ENCODE measurements at places on chromosomes 1 and 21.

DNA sequence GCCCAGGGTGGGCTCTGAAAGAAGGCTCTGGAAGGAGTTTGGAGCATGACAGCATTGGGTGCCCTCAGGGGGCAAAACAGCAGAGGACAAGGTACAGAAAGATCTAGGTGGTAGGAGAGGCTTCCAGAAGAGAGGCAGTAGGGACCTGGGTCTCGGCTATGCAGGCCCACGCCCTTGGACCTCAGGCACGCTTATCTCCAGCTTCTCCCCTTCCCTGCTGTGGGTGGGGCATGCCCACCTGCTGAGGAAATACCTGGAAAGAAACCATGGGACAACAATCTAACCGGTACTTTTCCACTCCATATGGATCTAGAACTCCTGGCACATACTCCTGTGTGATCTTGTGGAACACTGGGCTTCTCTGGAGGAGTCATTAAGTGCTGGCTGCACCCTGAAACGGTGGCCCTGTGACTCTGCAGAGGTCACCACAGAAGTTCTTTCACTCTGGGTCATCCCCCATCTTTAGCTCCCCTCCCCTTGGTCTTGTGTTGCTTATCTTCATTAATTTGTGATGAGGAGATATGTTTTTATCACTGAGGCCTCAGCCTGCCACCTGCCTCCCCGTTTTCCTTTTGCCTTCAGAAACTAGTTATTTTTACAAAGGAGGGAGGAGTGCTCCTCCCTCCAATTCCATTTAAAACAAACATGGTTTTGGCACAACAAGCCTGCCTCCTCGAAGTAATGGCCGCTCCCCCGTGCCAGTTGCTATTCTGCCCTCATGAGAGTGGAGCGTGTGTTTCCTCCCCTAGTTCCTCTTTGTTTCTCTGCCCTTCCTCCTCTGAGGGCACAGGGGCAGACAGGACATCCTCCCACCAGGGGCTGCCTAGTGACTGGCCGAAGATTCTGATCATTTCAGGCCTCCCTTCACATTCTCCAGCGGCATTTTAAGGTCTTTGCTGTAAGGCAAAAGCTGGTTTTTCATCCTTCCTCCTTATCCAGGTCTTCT lies 78.0 kb upstream of the ATP5PO start:
- no peak for DNase-seq

- no peak for DNase-seq
These were observed 31.3 kb downstream of the NSL1 start for GRCh38 chr1:212760126-212760823.

GRCh38 chr1:99869304-99869703 lies 19.1 kb downstream of the AGL start:
- no peak for DNase-seq

GRCh38 chr1:155004352-155005075 lies 1.9 kb downstream of the ZBTB7B start:
- DNase-seq, result no peak

GRCh38 chr1:60367532-60367931 lies 294.0 kb upstream of the C1orf87 start:
- no peak for DNase-seq

- DNase-seq, result no peak
These were observed 27.2 kb downstream of the MCOLN2 start for GRCh38 chr1:84969489-84970250.

DNA sequence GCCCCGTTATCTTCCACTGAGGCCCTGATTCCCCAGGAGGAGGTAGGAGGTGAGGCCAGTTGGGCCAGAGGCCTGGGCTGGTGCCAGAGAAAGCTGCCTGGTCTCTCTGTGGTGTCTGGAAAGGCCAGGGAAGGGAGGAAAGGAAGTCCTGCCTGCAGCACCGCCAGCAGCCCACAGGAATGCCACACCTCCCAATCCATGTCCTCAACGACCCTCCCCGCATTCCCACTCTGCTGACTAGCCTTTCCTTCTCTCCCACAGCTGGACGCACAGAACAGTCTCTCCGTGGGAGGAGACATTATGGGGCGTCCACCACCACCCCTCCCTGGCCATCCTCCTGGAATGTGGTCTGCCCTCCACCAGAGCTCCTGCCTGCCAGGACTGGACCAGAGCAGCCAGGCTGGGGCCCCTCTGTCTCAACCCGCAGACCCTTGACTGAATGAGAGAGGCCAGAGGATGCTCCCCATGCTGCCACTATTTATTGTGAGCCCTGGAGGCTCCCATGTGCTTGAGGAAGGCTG lies 18.0 kb downstream of the CSF1 start:
- DNase-seq, result no peak

- DNase-seq, result peak; percentile 94
These were observed 113.9 kb upstream of the ZNF648 start for GRCh38 chr1:182175361-182175931.

DNA sequence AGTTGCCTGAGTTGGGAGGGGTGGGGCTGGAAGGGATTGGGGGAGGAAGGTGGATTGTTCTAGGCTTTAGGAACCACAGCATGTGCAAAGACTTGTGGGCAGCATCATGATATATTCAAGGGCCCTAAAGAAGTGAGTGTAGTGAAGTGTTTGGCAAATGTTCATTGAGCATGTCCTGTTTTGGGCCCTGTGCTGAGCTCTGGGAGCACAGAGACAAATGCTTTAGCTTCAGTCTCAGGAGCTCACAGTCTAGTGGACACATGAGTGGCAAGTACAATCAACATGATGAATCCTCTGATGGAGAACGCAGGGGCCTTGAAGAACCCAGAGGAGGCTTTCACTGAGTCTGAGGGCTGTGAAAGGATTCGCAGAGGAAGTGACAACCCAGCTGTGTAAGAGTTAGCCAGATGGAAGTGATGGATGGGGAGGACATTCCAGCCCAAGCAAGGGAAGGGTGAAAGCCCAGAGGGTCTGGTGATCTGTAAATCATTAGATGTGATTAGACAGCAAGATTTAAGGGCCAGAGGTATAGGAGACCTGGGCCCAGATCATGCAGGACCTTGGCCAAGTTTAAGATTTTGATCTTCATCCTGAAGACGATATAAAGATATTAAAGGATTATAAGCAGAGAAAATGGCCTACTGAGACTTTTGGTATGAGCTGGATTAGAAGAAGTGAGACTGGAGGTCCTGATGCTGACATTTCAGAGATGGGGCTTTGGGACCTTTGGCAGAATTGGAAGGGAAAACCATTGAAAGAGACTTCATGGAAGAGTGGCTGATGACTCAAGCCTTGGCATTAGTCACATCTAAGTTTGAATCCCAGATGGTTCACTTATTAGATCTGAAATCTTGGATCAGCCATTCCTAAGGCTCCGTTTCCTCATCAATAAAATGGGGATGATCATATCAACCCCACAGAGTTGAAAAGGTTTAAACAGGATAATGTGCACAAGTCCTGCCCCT lies 4.6 kb downstream of the IPO13 start:
- peak; percentile 51 for DNase-seq

DNA sequence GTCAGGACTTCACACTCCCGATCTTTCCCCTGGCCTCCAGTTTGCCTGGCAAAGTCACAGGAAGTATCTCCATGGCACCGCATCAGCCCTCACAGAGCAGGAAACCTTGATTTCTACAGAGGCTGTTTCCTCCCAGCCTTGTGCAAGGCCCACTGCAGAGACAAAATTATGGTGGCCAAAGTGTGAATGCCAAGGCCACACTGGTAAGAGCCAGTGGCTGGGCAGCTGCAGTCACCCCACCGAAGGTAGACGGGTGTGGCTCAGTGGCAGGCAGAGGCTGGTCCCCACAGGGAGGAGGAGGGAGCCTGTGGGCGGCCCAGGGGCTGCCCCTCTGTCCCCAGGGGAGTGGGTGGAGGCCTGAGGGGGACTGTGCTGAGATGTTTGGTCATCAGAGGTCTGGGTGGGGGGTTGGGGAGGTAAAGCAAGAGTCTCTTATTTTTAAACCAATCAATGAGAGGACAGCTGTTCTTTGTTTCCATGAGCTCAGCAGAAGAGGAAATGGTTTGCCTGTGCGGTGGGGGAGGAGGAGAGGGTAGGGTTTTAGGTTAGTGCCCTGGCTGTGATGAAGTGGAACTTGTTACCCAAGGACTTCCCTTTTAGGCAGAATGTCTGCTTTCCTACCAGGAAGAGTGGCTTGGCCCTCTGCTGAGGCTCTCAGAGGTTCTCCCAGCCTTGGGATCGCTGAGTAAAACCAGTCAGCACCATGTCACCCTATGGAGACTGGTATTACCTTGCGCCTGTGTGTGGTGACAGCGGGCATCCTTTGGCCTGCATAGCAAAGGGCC lies 18.0 kb upstream of the BTG2 start:
- DNase-seq, result peak; percentile 83

- DNase-seq, result no peak
These were observed 21.3 kb upstream of the RNU1-4 start for GRCh38 chr1:16718908-16719533.

- DNase-seq, result no peak
These were observed 34.8 kb downstream of the SUCO start for GRCh38 chr1:172567720-172568119.

GRCh38 chr1:242147096-242147976 lies 148.4 kb upstream of the MAP1LC3C start:
- DNase-seq, result no peak

GRCh38 chr1:118247593-118247992 lies 62.6 kb upstream of the SPAG17 start:
- DNase-seq, result peak; percentile 8

DNA sequence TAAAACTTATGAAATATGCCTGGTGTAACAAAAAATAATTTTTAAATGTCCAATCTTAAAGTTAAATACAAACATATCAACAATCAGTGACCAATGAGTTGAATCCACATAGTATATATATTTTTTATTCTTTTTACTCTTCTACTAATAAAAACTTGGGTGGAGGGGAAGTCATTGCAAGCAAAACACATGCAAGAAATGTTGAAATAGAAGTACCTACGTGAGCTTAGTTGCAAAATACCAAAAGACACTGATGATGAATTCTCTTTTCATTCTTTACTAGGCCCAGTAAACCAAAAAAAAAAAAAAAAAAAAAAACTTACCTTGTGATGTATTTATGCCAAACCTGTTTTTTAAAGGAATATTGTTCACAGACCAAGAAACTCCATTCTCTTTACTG lies 26.4 kb upstream of the PLA2G4A start:
- no peak for DNase-seq

DNA sequence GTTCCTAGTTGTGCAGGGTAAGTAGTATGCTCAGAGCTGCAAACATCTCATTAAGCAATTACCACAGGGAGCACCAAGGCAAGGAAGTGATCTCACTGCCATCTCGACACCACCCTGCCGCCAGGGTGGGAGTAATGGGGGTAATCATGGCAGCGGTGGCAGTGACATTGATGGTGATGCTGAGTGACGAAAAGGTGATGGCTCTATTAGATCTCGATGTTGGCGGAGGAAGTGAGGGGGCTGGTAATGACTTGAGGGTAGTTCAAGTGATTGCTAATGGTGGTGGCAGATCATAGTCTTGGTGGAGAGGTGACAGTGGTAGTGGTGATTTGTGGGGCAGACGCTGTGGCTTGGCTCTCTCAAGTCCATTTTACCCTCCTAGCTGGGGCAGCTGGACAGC lies 25.4 kb upstream of the TENT5B start:
- DNase-seq, result no peak

GRCh38 chr1:3181956-3182355 lies 113.0 kb downstream of the PRDM16 start:
- no peak for DNase-seq

GRCh38 chr21:41111681-41112080 lies 56.3 kb upstream of the BACE2 start:
- no peak for DNase-seq

- DNase-seq, result no peak
These were observed 35.8 kb downstream of the PLEKHO1 start for GRCh38 chr1:150185481-150185880.

DNA sequence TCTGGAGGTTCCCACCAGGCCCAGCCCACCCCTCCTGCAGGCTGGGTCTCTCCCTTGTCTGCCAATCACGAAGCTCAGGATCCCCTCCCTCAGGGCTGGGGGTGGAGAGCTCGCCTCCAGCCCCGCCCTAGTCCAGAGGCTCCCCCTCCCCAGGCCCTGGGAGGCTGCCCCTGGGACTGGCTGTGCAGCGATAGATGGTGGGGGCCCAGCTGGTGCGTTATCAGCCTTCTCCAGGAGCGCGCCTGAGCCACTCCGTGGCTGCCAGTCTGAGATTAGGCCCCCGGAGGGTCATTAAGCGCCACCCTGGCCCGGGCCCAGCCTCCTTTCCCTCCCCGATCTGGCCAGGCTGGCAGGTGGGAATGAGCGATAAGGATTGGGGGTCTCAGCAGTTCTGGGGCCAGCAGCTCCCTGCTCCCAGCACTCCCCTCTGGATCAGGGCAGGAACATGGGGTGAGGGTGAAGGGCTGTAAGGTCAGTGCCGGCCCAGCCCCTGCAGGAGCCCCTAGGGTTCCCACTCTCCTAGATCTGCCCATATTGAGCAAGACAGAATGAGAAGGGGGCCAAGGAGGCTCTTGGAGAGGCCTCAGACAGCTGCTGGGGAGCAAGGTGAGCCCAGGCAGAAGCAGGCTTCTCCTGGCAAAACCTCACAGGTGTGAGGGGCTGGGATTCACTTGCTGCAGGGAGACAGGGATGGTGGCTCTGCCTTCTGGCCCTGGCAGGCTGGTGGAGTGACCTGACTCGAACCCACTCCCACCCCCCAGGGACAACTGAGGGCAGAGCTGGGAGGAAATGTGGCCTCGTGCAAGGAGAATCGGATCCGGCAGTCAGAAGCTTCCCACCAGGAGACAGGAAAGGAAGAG lies 8.5 kb downstream of the PDZK1IP1 start:
- DNase-seq, result no peak

DNA sequence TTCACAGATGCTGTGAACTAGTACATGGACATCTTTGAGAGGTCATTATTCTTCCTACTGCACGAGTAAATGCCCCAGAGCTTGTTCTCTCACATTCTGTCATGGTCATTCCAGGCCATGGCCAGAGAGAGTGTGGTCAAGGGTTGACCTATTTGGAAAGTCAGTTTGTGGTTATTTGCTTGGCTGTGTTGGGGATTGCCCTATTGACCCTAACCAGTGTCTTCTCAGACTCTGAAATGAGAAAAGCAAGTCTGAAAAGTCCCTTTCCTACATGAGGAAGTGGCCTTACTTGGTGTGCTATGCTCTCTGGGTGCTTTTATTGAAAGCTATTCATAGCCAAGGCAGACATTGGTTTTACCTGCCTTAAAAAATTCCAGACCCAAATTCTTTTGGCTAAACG lies 26.6 kb downstream of the CLIC6 start:
- DNase-seq, result no peak

DNA sequence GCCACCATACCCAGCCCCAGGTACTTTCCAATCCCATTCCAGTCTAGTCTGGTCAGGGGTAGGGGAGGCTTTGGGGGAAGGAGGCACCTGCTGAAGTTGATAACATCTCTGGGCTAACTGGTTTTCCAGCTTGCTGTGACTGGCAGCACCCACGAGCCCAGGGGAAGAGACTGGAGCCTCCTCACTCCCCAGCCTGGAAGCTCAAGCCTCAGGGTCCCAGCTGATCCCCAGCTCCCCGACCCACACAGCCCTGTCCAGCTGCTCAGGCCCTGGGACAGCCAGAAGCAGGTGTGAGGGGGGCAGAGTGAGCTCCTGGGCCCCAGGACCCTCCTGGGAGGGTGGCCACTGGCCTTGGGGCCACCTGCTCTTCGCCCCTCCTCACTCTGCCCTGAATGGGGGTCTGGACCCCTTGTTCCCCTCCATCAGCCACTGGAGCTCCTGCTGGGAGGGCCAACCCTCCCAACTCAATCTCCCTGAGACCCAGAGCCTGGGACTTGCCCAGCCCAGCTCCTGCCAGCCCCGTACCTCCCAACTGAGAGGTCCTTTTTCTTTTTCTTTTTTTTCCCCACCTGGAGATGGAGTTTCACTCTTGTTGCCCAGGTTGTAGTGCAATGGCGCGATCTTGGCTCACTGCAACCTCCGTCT lies 23.5 kb upstream of the RNU1-4 start:
- DNase-seq, result no peak

All from NCI-H510A treated with DMSO at 0.1 percent for 48 hours (cell line).